ENCODE measurements at places on chromosomes 7 and 10.

- DNase-seq = no peak
These were observed 15.6 kb downstream of the ADAM8 start for GRCh38 chr10:133260895-133261725.

- DNase-seq = no peak
These were observed 202.8 kb upstream of the DKK1 start for GRCh38 chr10:52111101-52111891.

DNA sequence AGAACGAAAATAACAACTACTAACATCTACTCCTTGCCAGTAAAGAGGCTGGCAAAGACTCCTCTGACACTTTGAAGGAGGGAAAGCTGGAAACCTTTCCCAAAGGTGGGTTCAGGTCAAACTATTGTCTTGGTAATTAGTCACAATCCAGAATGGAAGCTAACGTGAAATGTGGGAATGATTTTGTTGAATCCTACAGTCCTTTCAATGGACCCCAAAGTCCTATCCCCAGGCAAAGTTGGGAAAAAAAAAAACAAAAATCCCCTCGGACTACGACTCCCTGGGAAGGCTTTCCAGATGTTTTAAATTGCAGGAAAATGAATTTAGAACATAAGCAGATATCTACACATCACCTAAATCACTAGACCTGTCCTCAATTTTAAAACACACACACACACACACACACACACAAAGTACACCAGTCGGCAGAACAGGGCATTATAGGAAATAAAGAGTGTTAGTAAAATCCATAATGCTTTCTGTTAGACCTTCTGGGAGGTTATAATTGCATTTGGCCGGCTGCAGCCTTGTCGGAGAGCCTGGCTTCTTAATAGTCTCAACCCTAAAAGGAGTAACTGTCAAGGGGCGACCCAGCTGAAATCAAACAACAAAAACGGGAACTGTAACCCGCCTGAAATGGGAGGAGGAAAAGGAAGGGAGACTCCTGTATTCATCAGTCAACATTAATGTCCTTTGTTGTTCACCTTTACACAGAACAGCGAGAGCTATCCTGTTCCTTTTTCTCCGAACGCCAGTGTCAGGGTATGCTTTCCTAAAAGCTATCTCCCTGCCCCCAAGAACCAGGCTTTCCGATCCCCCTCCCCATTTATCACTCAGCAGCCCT, 1.5 kb downstream of the DOCK4 start:
- DNase-seq = peak; percentile 27

- no peak for DNase-seq
These were observed 573 bp upstream of the POT1 start for GRCh38 chr7:124930173-124930623.

- DNase-seq = no peak
These were observed 110.9 kb upstream of the LANCL2 start for GRCh38 chr7:55254242-55254595.

DNA sequence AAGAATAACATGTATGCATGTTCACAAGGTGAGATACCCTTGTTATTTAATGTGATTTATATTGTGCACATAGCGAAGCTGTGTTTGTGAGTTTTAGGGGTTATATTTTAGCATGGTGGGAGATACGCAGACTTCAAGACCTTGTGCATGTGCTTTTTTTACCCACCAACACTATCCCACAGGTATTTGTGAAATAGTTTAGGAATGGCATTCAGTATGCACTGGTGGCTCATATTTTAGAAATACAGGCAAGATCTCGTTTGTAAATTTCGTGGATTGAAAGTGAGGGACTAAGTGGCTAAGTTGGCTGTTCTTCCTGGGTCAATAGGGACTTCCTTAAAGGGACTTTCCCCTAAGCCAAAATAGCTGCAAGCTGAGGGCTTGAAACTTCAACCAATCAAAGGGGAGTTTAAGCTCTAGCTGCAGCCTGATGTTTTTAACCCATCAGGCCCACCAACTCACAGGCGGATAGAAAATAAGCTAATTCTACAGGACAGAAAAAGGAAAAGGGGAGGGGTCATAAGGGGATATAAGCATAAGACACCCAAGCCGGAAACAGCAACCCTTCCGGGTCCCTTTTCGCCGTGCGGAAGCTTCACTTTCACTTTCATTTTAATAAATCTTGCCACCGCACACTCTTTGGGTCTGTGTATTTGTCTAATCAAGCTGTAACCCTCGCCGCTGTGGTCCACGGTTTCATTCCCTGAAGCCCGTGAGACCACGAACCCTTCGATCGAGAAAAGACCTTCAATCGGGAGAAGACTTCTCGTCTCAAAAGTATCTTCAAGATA, 291.0 kb downstream of the GPR158 start:
- no peak for DNase-seq

DNA sequence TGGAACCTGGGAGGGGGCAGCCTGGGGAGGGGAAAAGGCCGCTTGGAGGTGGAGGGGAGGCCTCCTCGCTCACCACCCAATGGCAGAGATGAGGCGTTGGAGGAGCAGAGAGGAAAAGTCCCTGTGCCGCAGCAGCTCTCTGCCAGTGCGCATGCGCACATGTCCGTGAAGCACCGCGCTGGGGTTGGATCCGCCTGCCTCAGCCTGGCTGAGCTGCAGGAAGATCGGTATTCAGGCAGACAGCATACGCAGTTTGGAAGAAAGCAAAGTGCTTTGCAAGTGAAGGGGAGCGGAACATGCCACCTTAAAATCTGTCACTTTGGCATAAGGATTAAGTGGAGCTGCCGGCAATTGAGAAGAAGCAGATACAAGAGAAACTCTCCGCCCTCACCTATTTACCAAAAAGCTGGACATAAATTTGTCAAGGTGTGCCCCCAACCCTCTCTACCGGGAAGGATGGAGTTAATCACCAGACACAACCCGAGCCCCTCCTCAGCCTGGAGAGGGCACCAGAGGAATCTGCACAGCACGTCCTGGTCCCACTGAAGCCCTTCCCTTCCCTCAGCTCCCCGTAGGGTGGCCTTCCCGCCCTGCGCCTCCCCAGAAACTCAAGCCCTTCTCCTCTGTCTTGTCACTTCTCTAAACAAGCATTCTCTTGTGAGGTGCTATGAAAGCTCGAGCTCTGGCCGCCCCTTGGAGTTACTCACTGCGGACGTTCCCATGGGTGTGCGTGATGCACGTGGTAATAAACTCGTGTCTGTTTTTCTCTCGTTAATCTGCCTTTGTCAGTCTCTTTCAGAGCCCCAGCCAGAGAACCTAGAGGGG, 32.2 kb upstream of the TMEM72 start:
- peak; percentile 73 for DNase-seq

All from epithelial cell of esophagus (primary cell).